Stimulated activated CD8-positive, alpha-beta memory T cell treated with anti-CD3 and anti-CD28 coated beads, Interleukin-12 subunit alpha, Interleukin-12 subunit beta, amount 100 ng/mL, for 1 hour (primary cell): ENCODE measurements at places on chromosomes 7 and 10.

DNA sequence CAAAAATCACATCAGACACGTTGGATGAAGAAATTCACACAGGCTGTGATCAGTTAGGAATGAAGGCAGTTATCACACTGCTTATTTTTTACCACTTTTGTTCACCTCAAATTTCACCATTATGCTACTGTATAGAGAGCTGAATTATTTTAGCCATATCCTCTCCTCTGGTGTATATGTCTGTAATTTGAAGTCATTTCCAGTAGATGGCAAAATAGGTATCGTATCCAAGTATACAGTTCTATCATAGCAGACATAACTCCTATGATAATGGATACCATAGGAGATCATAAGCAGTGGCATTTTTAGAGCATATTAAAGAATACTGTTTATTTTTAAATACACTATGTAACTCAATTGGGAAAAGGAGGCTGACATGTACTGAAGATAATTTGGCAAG lies 909.7 kb downstream of the DNAJB9 start:
- DNase-seq = no peak

GRCh38 chr7:24102988-24103387 lies 181.0 kb upstream of the NPY start:
- DNase-seq = no peak

DNA sequence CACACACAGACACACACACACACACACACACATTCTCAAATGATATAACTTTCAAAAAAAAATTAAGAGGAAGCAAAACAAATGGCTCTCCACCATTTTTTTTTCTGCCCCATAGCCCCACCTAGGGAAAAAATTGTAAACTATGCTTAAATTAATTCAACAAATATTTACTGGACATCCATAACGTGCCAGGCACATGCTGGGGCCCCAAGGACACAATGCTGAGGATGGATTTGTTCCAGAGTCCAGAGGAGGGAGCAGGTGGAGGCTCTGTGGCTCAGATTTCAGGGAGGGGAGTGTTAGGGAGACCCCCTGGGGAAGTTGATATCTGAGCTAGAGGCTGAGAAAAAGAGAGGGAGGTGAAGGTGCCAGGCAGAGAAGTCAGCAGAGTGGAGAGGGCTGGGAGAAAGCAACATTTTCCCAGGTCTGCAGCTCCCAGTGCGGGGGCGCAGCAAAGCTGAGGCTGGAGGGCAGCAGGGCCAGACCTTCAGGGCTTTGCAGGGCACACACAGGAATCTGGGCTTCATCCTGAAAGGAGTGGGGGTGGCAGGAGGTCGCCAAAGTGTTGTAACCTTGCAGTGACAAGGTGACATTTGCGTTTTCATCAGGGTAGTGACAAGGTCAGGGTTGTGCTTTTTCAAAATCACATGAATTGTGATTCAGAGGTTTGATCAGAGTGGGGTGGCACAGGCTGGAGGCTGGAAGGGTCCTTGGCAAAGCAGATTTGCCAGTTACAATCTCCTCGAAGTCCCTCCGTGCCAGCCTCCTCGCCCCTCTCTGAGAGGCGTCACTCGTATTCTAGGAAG lies 261.6 kb downstream of the WDR11 start:
- DNase-seq = no peak

DNA sequence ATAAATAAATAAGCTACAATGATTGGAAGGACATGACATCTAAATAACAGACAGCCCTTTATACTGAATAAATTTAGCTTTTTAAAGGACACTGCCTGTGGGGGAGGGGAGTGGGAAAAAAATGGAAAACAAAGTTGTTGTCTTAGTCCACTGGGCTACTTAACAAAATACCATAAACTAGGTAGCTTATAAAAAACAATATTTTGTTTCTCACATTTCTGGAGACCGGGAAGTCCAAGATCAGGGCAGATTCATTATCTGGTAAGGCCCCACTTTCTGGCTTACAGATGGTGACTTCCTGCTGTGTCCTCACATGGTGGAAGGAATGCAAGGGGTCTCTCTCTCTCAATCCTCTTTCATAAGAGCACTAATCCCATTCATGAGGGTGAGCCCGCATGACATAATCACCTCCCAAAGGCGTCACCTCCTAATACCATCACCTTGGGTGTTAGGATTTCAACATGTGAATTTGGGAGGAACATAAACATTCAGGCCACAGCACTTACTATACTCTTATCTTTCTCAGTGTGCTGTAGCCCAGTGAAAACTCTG lies 43.0 kb downstream of the DNAJC12 start:
- no peak for DNase-seq

DNA sequence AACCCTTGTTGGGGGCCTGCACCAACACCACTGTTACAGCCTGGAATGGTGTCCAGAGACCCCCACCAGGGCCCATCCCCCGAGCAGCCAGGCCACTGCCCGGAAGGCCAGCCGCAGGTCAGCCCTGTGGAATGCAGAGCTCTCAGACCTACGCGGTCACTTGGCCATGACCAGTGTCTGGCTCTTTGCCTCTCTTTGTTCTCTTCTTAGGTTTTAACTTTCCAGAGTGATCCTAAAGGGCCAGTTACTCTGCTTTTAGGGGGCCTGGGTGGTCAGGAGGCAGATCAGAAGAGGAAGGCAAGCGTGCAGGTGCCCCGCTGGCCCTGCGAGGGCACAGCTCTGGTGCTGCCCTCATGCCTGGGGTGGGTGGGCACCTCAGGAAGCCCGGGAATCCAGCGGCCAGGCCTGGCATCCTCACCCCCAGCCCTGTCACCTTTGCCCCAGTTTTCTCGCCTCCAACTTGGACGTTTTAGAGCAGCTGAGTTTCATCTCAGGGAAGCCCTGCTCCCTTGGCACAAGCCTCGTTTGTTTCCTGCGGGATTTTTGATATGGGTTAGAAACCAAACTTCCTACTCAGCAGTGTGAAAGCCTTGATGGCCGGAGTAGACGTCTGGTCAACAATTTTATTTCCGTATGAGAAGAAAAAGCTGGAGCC lies 62.5 kb upstream of the CHST15 start:
- no peak for DNase-seq
